ENCODE measurements at places on chromosomes 6 and 20. TPM values are rescaled to one million over a fixed set of nuclear protein-coding genes. Genes with fewer than 3 reads are reported as not detected.

The PSORS1C2 gene
- not detected for total RNA-seq

The PGC gene
- not detected for total RNA-seq

The IFT52 gene
- 30.7 TPM for total RNA-seq

The PCSK2 gene
- total RNA-seq = not detected

The ADGRB3 gene
- not detected for total RNA-seq

The DEFB124 gene
- not detected for total RNA-seq

The MUCL3 gene
- total RNA-seq = not detected

The MOG gene
- not detected for total RNA-seq

The HLA-DMB gene
- 1.5 TPM for total RNA-seq

The BPIFA1 gene
- total RNA-seq = not detected

The SMPDL3A gene
- total RNA-seq = 2.5 TPM

The DEFB129 gene
- total RNA-seq = not detected

The PRSS35 gene
- total RNA-seq = not detected

The SMLR1 gene
- not detected for total RNA-seq

The KCNQ5 gene
- total RNA-seq = 1.7 TPM

The C6orf15 gene
- total RNA-seq = not detected

The COX4I2 gene
- total RNA-seq = not detected

The RAET1L gene
- 0.25 TPM for total RNA-seq

The SUMO4 gene
- not detected for total RNA-seq

The LTB gene
- 0.33 TPM for total RNA-seq

The TLDC2 gene
- not detected for total RNA-seq

The SPATS1 gene
- not detected for total RNA-seq

The SOX4 gene
- 16.3 TPM for total RNA-seq

The PRICKLE4 gene
- total RNA-seq = 0.44 TPM

The KHDC1L gene
- total RNA-seq = not detected

The LIN28B gene
- 1.8 TPM for total RNA-seq

The RGL2 gene
- 13.9 TPM for total RNA-seq

The GHRH gene
- total RNA-seq = not detected

The PGM3 gene
- total RNA-seq = 24.1 TPM

The GRM1 gene
- total RNA-seq = 0.08 TPM

The PPP1R14C gene
- 0.83 TPM for total RNA-seq

The CRISP3 gene
- total RNA-seq = not detected

The ADGRF4 gene
- total RNA-seq = 6.8 TPM

The C6orf118 gene
- total RNA-seq = 0.15 TPM

The TSBP1 gene
- not detected for total RNA-seq

The CLVS2 gene
- 0.07 TPM for total RNA-seq

The PI16 gene
- total RNA-seq = not detected

The LINC00237 gene
- not detected for total RNA-seq

The PHACTR2 gene
- 4.0 TPM for total RNA-seq

The SOBP gene
- 1.1 TPM for total RNA-seq
